ENCODE measurements at places on chromosomes 16 and 17.

GRCh38 chr16:67729636-67730248, 10.6 kb upstream of the GFOD2 start:
- no peak for DNase-seq

GRCh38 chr17:80008848-80009247, 26.8 kb downstream of the TBC1D16 start:
- DNase-seq, result no peak

- DNase-seq, result peak; percentile 63
These were observed 100.8 kb downstream of the ABCC12 start for GRCh38 chr16:48054881-48055601.

GRCh38 chr16:4317532-4318450, 1.9 kb downstream of the GLIS2 start:
- DNase-seq, result peak; percentile 29

- peak; percentile 21 for DNase-seq
These were observed 14.1 kb downstream of the TP53 start for GRCh38 chr17:7673239-7673638.

GRCh38 chr16:87322833-87323726, 5.9 kb upstream of the C16orf95 start:
- no peak for DNase-seq
